Dorsolateral prefrontal cortex (tissue), 122 donors: ENCODE measurements at places on chromosomes 1 and 21. TPM values are rescaled to one million over a fixed set of nuclear protein-coding genes. Genes with fewer than 3 reads are reported as not detected.

The ITLN2 gene
- total RNA-seq = not detected

The SCYL3 gene
- total RNA-seq = 7.8 TPM

The SLC9C2 gene
- 1.6 TPM for total RNA-seq

The AUNIP gene
- total RNA-seq = 2.6 TPM

The PTPN7 gene
- 0.56 TPM for total RNA-seq

The NBPF6 gene
- total RNA-seq = 0.32 TPM

The SELENBP1 gene
- total RNA-seq = 53.2 TPM

The PLA2G2D gene
- total RNA-seq = not detected

The GUCA2B gene
- total RNA-seq = not detected

The OR2W3 gene
- total RNA-seq = 0.87 TPM

The KCNH1 gene
- 76.6 TPM for total RNA-seq

The TRNP1 gene
- 41.0 TPM for total RNA-seq

The EPHB2 gene
- total RNA-seq = 14.5 TPM

The CR1L gene
- not detected for total RNA-seq

The ANXA9 gene
- total RNA-seq = not detected

The ACOT11 gene
- total RNA-seq = 19.9 TPM

The C1orf146 gene
- total RNA-seq = not detected

The GPR37L1 gene
- 68.4 TPM for total RNA-seq

The AGBL4 gene
- total RNA-seq = 39.4 TPM

The CHI3L2 gene
- 42.7 TPM for total RNA-seq

The ATP1A2 gene
- 591 TPM for total RNA-seq

The LYPD8 gene
- total RNA-seq = 11.2 TPM

The ADGRL4 gene
- total RNA-seq = 6.2 TPM

The RNU1-4 gene
- 4,596 TPM for total RNA-seq

The OR2L13 gene
- total RNA-seq = 14.5 TPM

The TMPRSS15 gene
- not detected for total RNA-seq

The DAB1 gene
- total RNA-seq = 12.1 TPM

The SH2D1B gene
- 1.6 TPM for total RNA-seq

The SHISAL2A gene
- 0.76 TPM for total RNA-seq

The POGZ gene
- 207 TPM for total RNA-seq

The RNU1-1 gene
- total RNA-seq = 8,447 TPM

The CELA2B gene
- not detected for total RNA-seq

The BPNT1 gene
- total RNA-seq = 19.6 TPM

The FMN2 gene
- 185 TPM for total RNA-seq

The PODN gene
- 7.0 TPM for total RNA-seq

The ANKRD35 gene
- 7.6 TPM for total RNA-seq

The SPOCD1 gene
- total RNA-seq = 0.70 TPM

The WDTC1 gene
- total RNA-seq = 76.1 TPM

The ALPL gene
- 19.5 TPM for total RNA-seq

The MR1 gene
- 5.4 TPM for total RNA-seq

The VASH2 gene
- total RNA-seq = 3.5 TPM

The DPH5 gene
- total RNA-seq = 19.4 TPM

The CENPF gene
- 1.7 TPM for total RNA-seq

The MSTO1 gene
- 40.4 TPM for total RNA-seq

The CLCA1 gene
- total RNA-seq = not detected

The AADACL4 gene
- not detected for total RNA-seq

The PCP4 gene
- 69.6 TPM for total RNA-seq

The HSF2BP gene
- total RNA-seq = 1.6 TPM

The C4BPA gene
- not detected for total RNA-seq

The FMOD gene
- total RNA-seq = 2.8 TPM

The C1orf116 gene
- total RNA-seq = not detected

The RASSF5 gene
- total RNA-seq = 19.4 TPM

The SPRR2F gene
- not detected for total RNA-seq

The RHOU gene
- total RNA-seq = 72.2 TPM

The GRIK1 gene
- total RNA-seq = 13.7 TPM

The TMEM234 gene
- total RNA-seq = 27.7 TPM

The LRRC8B gene
- total RNA-seq = 129 TPM

The RNF220 gene
- 198 TPM for total RNA-seq

The OPRD1 gene
- 16.1 TPM for total RNA-seq

The LEFTY1 gene
- total RNA-seq = 1.5 TPM
